Thoracic aorta (tissue), 2 donors: ENCODE measurements at places on chromosomes 5 and 9.

- DNase-seq, result no peak
Measured at GRCh38 chr9:84393266-84393950, 52.9 kb upstream of the SLC28A3 start.

GRCh38 chr5:82364497-82364896, 86.3 kb upstream of the RPS23 start:
- no peak for DNase-seq

GRCh38 chr9:98230304-98230703, 25.1 kb downstream of the TBC1D2 start:
- DNase-seq, result no peak

DNA sequence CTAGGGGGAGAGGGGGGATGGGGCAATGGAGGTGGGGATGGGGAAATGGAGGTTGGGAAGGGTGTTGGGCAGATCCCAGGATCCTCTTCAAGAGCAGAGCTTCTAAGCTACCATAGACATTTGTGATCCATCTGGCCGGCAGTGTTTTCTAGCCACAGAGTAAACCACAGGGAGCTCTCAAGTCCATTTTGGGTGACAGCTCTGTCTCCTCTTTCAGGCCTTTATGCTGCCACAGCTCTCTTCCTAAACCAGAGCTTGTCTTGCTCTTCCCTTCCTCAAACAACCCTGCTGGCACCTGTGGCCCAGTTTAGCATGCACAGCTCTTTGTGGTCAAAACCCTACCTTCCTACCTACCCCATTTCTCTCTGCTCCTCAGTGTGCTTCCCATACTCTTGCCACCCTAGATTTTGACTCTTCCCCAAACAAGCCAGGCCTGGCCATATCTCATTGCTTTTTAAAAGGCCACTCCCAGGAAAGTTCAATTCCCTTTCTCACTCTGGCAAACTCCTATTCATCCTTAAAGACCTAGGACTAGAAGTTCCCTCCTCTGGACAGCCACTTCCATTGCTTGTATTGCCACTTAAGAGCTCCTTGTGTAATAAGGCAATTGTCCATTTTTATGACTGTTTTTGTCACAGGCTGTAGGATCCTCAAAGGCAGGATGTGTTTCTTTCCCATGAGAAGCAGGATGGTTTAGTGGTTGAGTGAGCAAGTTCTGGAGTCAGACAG, 84.3 kb upstream of the PANK3 start:
- no peak for DNase-seq

- DNase-seq, result no peak
Measured at GRCh38 chr5:172160506-172160905, 27.5 kb downstream of the STK10 start.

GRCh38 chr5:16066810-16067209, 112.8 kb downstream of the MARCHF11 start:
- DNase-seq, result no peak

GRCh38 chr5:156584871-156585270, 257.9 kb downstream of the SGCD start:
- DNase-seq, result no peak

DNA sequence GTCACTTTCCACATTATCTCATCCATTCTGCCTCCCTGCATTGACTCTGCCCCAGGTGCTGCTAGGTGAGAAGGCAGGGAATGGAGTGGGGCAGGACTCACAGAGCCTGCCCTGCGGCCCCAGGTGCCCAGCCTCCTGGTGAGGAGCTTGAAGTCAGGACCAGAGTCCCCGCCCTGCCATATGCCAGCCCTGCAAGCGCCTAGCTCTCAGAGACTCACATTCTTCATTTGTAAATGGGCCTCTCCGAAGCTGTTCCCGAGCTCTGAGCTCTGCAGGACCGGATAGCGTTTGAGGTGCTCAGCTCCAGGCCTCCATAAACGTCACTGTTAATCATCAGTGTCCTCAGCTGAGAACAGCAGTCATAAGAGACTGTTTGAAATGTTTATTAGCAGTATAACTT, 75.1 kb upstream of the STXBP1 start:
- DNase-seq, result no peak

DNA sequence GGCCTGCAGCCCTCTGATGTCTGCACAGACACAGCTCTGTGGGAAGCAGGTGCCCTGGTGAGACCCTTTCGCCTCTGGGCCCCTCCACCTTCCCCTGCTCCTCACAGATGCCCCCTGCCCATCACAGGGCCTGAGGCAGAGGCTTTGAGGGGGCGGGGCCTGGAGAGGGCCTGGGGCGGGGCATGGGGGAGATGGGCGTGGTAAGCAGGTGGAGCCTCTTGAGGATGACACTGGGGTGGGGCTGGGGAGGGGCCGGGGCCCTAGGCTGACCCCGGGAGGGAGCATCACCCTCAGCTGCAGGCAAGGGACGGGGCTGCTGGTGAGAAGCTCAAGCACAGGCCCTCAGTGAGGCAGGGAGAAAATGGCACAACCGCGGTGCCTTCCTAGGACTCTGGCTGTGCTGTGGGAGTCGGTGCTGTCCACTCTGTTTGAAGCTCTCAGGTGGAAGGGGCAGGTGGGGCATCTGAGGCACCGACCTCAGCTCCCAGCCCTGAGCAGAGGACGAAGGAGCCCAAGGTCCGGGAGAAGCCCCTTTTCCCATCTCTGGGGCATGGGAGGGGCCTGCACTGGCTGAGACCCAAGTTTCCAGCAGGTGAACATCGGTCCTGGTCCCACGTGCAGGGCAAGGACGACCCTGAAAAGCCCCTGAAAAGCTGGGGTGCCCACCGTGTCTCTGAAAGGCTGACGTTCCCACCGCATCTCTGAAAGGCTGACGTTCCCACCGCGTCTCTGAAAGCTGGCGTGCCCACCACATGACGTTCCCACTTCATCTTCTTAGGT, 17.5 kb upstream of the SLC9A3 start:
- DNase-seq, result no peak

GRCh38 chr5:33035851-33036527, 324.9 kb downstream of the NPR3 start:
- DNase-seq, result no peak

- DNase-seq, result no peak
Measured at GRCh38 chr5:170173227-170173626, 59.6 kb upstream of the C5orf58 start.

- no peak for DNase-seq
Measured at GRCh38 chr9:114484215-114484853, 20.9 kb downstream of the WHRN start.

- no peak for DNase-seq
Measured at GRCh38 chr5:67350618-67351201, 154.1 kb upstream of the CD180 start.

GRCh38 chr9:32867026-32867425, 83.7 kb downstream of the TMEM215 start:
- DNase-seq, result no peak

- DNase-seq, result no peak
Measured at GRCh38 chr5:4845221-4845620, 294.9 kb upstream of the ADAMTS16 start.

GRCh38 chr9:105050296-105050695, 122.3 kb upstream of the ABCA1 start:
- no peak for DNase-seq

DNA sequence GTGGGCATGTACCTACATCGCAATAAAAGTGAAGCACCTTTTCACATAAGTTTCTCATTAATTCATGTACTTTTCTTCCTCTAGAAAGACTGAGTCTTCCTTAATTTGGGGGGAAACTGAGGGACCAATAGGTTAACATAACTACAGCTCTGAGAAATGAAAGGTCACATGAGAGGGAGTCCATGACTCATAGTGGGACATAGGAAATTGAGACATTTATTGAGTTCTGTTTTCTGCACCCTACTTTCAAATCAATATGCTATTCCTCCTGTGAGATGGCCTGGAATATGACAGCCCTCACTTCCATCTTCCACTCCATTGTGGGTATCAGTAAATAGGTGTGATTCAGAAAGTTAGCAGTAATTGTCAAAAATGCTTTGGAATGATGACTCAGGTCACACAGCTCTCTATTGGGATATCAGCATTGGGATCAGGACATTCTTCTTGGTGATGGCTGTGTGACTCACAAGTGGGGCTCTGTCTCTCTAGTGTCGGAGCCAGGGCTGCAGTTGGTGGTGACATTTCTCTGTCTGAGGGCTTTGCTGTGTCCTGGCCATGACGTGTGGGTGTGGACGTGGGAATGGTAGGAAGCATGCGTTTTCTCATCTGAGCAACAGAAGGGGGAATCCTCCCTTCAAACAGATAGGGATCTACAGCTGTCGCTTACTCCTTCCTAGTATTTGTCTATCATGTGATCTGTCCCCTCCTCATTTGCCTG, 125.0 kb downstream of the TRIO start:
- peak; percentile 67 for DNase-seq

DNA sequence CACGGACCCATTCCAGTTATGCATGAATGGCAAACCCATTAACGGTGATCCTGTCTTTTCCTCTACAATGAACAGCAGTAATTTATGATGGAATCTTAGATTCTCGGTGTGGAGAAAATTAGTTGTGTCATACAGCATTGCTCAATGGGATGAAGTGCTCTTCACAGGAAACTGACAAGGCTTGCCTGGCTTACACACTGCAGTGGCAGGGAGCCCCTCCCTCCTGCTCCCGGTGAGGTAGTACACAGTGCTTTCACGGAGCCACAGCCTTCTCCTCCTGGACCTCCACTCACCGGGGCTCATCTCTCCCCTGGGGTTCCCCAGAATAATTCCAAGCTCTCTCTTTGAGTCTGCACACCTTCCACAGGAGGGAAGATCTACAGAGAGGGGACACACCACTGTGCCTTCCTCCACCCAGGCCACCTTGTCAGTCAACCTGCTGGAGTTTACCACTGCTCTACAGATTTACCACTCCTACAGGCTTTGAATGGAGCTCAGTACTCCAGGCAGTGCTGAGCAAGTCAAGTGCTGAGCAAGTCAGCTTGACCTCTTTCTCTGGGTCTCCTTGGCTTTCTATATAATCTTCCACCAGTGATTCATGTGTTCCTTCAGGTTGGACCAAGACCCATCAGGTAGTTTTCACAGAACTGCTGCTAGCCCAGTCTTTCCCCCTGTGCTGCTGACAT, 59.1 kb upstream of the TBC1D2 start:
- no peak for DNase-seq

DNA sequence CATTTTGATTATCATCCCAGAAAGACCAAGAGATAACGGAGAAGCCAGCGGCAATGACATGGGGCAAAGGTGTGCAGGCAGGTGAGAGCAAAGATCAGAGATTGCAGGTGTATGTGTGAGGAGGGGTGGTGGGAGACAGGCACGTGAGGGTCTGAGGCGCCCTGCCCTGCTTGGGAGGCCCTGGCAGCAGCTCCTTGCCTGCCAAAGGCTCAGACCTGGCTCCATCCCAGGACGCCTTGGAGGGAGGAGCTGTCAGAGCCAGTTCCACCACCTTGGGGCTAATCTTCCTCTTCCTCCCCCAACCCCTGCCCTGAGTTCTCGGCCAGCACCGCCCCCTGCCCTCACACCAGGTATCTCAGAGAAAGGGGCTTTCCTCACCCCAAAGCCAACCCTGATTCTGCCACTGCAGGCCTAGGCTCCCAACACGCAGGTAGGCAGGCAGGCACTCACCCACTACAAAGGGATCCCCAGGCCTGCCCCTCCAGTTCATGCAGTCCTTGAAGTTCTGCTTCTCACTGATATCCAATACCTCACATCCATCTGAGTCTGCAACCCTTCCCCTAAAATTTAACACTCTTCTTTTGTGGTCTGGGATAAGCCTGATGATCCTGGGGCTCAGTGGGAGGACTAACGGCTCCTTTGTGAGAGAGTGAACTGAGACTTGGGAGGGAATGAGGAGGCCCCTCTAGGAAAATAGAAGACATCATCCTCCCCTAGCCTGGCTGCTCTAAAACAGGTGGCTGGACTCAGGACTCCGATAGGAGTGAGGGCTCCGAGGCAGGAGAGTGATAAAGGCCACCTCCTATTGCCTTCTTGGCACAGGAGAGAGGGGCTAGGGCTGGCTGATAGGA, 1.8 kb downstream of the AQP3 start:
- no peak for DNase-seq

DNA sequence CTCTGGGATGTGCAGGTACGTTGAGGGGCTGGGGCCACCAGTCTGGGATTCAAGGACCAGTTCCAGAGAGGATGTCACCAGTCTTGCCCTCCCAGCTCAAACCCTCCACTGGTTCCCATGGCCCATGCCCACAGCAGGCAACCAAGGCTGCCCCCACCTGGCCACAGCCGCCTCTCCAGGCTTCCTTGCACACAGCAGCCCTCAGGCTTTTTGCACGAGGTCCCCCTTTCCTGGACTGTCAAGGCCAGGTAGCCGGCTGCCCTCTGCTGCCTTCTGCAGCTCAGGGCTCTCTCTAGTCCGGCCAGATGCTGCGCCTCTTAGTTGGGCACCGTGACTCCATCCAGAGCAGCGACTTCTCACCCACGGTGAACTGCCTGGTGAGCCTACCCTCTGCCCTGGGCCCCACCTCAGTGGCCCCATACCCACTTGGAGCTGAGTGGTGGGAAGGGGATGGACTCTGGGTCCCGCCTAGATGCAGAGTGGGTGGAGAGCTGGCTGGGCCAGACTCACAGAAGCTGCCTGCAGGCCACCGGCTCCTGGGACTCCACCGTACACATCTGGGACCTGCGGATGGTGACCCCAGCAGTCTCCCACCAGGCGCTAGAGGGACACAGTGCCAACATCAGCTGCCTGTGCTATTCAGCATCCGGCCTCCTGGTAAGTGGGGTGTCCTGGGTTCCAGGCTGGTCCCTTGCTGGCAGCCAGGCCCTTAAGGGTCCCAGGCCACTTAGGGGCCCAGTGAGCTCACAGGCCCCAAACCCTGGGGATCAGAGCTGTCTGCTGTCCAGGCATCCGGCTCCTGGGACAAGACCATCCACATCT, 2.9 kb downstream of the WDR38 start:
- no peak for DNase-seq

DNA sequence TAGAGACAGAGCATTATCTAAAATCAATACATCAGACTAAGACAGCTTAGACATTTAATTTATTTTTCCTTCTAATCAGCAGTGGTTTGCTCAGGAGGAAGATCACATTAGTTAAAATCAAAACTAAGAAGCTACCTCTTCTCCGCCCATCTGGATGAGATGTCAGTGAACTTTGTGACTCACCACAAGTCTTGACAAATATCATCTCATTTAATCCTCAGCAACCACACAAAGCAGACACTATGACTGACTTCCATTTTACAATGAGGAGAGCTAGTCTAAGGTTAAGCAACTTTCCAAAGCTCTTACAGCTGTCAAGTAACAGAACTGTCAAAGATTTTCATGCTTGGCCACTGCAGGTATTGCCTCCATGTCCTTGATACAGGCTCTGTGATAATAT, 289.5 kb downstream of the DEPDC1B start:
- no peak for DNase-seq

DNA sequence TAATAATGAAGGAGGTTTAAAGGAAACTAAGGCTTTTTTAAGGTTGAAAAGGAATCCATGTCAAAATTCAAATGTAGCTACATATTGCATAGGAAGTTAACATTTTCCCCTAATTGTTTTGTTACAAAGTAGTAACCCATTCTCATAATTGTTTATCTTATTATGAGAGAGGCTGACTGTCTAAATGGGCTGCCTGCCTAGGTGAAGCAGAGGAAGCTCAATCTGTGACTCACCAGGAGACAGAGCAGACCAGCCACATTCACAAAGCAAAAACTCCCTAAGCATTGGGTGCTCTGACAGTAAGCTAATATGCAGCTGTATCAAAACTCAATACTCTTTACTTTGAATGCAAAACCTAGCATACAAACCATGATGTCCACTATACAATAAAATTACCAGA, 208.5 kb downstream of the ROR2 start:
- no peak for DNase-seq
